LHCN-M2 (cell line): ENCODE measurements at places on chromosomes 4 and X. TPM values are rescaled to one million over a fixed set of nuclear protein-coding genes. Genes with fewer than 3 reads are reported as not detected.

Gene XPNPEP2
- not detected in 2 replicates for total RNA-seq

GRCh38 chr4:98558471-98559169 lies 99.8 kb downstream of the TSPAN5 start:
- no peak for DNase-seq

DNA sequence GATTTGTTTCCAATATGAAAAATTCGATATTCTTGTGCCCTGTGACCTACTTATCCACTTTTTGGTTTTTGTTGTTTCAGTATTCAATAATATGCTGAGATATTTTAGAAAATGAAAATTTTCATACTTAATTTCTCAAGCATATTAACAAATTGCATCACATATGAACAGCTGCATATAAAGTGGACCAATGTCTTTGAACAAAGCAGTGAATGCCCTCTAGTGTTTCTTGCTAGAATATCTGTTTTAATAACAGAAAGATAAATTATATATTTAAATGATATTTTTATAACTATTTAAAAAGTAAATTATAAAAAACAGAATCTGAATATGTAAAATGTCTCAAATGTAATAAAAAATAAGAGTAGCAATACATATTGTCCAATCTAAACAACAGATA lies 31.7 kb upstream of the INTU start:
- DNase-seq, result peak; percentile 49

DNA sequence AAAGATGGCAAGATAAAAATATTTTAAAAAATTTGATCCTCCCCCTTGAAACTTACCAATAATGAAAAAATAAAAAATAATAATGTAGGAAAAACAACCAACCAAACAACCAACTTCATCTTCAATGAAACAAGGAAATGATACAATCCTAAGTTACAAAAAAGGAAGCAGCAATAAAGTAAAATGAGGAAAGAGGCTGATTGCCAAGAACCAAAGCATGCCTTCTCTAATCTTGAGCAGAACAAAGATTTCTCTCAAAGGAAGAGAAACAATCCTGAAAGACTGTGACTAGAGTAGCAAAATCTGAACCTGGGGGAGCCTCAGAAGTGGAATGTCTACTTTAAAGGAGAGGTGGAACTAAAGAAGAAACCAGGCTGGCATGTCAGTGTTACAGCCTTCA lies 10.9 kb upstream of the WDFY3 start:
- DNase-seq, result no peak

DNA sequence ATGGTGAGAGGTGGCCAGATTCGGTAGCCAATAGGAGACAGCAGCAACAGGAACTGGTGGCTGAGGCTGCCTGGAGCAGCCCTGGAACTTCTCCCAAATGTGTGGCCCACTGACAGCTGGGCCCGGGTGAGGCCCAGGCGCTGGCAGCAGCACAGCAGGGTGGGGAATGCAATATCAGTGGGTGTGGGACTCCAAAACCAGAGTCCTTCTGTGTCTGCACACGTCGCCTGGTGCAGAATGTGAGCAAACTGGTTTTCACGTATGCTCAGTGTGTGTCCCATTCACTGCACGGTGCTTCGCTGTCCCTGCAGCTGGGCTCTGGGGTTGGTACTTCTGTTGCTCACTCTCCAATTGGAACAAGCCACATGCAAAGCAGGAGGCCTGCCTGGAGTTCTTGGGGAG lies 14.4 kb upstream of the CENPU start:
- peak; percentile 42 for DNase-seq
